ENCODE measurements at places on chromosomes 12 and 14. TPM values are rescaled to one million over a fixed set of nuclear protein-coding genes. Genes with fewer than 3 reads are reported as not detected.

GRCh38 chr12:49622501-49623141 is 740 bp upstream of the PRPF40B start:
- H3K27ac ChIP-seq, result peak overlapping the region; percentile 91
- peak overlapping the region; percentile 63 for H3K4me3 ChIP-seq
- no peak for DNase-seq
- no peaks in the 10 kb centered on the region for H3K36me3 ChIP-seq
- H3K27me3 ChIP-seq, result no peaks in the 10 kb centered on the region

- no peaks in the 10 kb centered on the region for H3K4me1 ChIP-seq
- H3K27me3 ChIP-seq, result no peaks in the 10 kb centered on the region
- DNase-seq, result no peak
- no peak overlapping the region for H3K27ac ChIP-seq
- H3K36me3 ChIP-seq, result no peaks in the 10 kb centered on the region
Measured at GRCh38 chr12:39966256-39966655, 139.6 kb downstream of the SLC2A13 start.

- no peaks in the 10 kb centered on the region for H3K27me3 ChIP-seq
- H3K27ac ChIP-seq, result no peak overlapping the region
- no peak for DNase-seq
- H3K4me1 ChIP-seq, result no peaks in the 10 kb centered on the region
- H3K4me3 ChIP-seq, result no peak overlapping the region
Measured at GRCh38 chr12:120960657-120961056, 17.7 kb upstream of the HNF1A start.

- H3K27ac ChIP-seq, result no peak overlapping the region
- H3K36me3 ChIP-seq, result no peaks in the 10 kb centered on the region
- H3K4me1 ChIP-seq, result no peaks in the 10 kb centered on the region
Measured at GRCh38 chr12:51382173-51382572, 9.0 kb downstream of the GALNT6 start.

GRCh38 chr14:68094752-68095151 is 275.2 kb downstream of the RAD51B start:
- H3K4me1 ChIP-seq, result no peaks in the 10 kb centered on the region
- H3K27me3 ChIP-seq, result no peaks in the 10 kb centered on the region
- DNase-seq, result no peak
- H3K27ac ChIP-seq, result no peak overlapping the region
- H3K4me3 ChIP-seq, result no peak overlapping the region
- no peaks in the 10 kb centered on the region for H3K36me3 ChIP-seq

GRCh38 chr12:38508246-38508645 is 191.7 kb downstream of the ALG10B start:
- no peaks in the 10 kb centered on the region for H3K4me1 ChIP-seq
- no peaks in the 10 kb centered on the region for H3K27me3 ChIP-seq
- H3K27ac ChIP-seq, result no peak overlapping the region
- H3K36me3 ChIP-seq, result no peaks in the 10 kb centered on the region

- no peaks in the 10 kb centered on the region for H3K36me3 ChIP-seq
- H3K4me1 ChIP-seq, result peaks cover 49% of the 10 kb centered on the region
- H3K27me3 ChIP-seq, result no peaks in the 10 kb centered on the region
- DNase-seq, result peak; percentile 46
- no peak overlapping the region for H3K4me3 ChIP-seq
- H3K27ac ChIP-seq, result peak overlapping the region; percentile 93
Measured at GRCh38 chr12:120757949-120758348, 32.3 kb downstream of the ACADS start.

GRCh38 chr14:104883681-104884361 is 18.8 kb downstream of the CEP170B start:
- H3K27ac ChIP-seq, result no peak overlapping the region
- peaks cover 48% of the 10 kb centered on the region for H3K36me3 ChIP-seq
- peaks cover 12% of the 10 kb centered on the region for H3K4me1 ChIP-seq
- H3K4me3 ChIP-seq, result no peak overlapping the region
- no peak for DNase-seq

DNA sequence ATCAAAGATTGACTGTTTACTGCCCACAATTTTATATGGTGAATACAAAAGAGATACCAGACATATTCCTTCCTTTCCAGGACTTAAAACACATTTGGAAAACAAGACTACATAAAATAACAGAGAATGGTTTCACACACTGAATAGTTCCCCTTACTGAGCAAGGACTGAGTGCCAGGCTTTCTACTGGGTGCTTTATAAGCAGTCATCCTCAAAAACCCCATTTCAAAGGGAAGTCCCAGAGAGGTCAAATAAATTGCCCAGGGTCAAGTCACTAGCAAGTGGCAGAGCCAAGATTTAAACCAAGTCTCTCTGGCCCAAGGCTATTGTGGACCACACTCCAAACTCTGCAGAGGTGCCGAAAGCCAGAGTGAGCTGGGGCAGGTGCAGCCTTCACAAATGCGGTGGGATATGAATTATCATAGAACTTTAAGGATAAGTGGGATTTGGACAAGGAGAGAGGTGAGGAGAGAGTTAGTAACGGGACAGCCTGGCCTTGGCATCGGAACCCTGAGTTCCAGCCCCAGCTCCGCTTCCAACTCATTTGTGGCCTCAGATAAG is 9.1 kb upstream of the RPAP3 start:
- no peaks in the 10 kb centered on the region for H3K36me3 ChIP-seq
- H3K27ac ChIP-seq, result peak overlapping the region; percentile 84
- H3K4me3 ChIP-seq, result no peak overlapping the region

DNA sequence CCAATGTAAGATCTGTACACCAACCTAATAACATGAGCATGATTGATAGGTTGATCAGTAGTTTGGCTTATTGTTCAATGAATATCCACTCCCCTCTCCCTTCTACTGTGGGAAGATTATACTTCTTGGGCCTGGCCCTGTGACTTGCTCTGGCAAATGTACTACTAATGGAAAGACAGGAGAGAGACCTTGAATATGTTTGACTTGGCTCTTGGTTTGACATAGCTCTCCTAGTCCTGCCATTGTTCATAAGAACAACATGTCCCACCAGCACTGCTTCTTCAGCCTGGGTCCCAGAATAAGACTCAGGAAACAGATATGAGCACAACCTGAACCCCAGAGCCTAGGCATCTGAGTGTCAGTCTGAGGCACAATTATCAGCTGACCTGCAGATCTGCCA is 112.8 kb upstream of the RESF1 start:
- no peaks in the 10 kb centered on the region for H3K4me1 ChIP-seq
- no peak for DNase-seq
- no peaks in the 10 kb centered on the region for H3K36me3 ChIP-seq
- no peak overlapping the region for H3K27ac ChIP-seq
- no peak overlapping the region for H3K4me3 ChIP-seq
- no peaks in the 10 kb centered on the region for H3K27me3 ChIP-seq

GRCh38 chr12:52860102-52860823 is 11.5 kb upstream of the KRT78 start:
- no peak overlapping the region for H3K27ac ChIP-seq
- no peaks in the 10 kb centered on the region for H3K27me3 ChIP-seq
- no peak overlapping the region for H3K4me3 ChIP-seq
- no peak for DNase-seq
- no peaks in the 10 kb centered on the region for H3K4me1 ChIP-seq

- H3K27me3 ChIP-seq, result no peaks in the 10 kb centered on the region
- H3K4me3 ChIP-seq, result no peak overlapping the region
- no peak overlapping the region for H3K27ac ChIP-seq
- H3K4me1 ChIP-seq, result peaks cover 4% of the 10 kb centered on the region
- DNase-seq, result no peak
Measured at GRCh38 chr14:50521912-50522341, 10.4 kb downstream of the MAP4K5 start.

- no peak overlapping the region for H3K27ac ChIP-seq
- no peak for DNase-seq
- no peaks in the 10 kb centered on the region for H3K4me1 ChIP-seq
- H3K36me3 ChIP-seq, result no peaks in the 10 kb centered on the region
- no peak overlapping the region for H3K4me3 ChIP-seq
Measured at GRCh38 chr12:50740307-50740706, 23.6 kb upstream of the ATF1 start.

DNA sequence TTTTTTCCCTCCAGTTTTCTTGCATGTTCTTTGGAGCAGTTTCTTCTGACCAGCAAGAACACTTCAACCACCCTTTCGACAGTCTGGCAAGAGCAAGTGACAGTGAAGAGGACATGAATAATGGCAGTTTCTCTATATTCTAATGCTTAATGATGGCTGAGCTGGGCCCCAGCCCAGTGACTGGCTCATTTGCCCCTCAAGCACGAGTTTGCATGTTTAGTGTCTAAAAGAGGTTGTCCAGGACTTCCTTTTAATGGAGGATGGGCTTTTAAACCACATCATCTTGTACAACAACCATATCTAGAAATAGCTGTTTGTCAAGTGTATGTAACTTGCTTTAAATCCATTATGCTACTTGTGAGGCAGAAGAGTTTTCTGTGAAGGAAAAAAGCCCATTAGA is 28.4 kb downstream of the RAD9B start:
- no peaks in the 10 kb centered on the region for H3K27me3 ChIP-seq
- H3K27ac ChIP-seq, result peak overlapping the region; percentile 10
- H3K36me3 ChIP-seq, result no peaks in the 10 kb centered on the region
- DNase-seq, result no peak

GRCh38 chr14:43399289-43399688 is 1107.8 kb downstream of the FSCB start:
- H3K27me3 ChIP-seq, result no peaks in the 10 kb centered on the region
- H3K27ac ChIP-seq, result no peak overlapping the region
- no peak overlapping the region for H3K4me3 ChIP-seq
- DNase-seq, result no peak
- no peaks in the 10 kb centered on the region for H3K36me3 ChIP-seq
- no peaks in the 10 kb centered on the region for H3K4me1 ChIP-seq

BEST3 gene
- total RNA-seq, result 122 TPM

BLOC1S1 gene
- total RNA-seq, result 277 TPM

RERGL gene
- 2.0 TPM for total RNA-seq

PZP gene
- not detected for total RNA-seq

BEGAIN gene
- total RNA-seq, result not detected
